B cell (primary cell): ENCODE measurements at places on chromosomes 3 and 15.

GRCh38 chr3:151837057-151837456 lies 23.1 kb downstream of the AADAC start:
- DNase-seq, result no peak

GRCh38 chr3:58754074-58754473 lies 87.5 kb upstream of the FAM3D start:
- DNase-seq, result no peak

DNA sequence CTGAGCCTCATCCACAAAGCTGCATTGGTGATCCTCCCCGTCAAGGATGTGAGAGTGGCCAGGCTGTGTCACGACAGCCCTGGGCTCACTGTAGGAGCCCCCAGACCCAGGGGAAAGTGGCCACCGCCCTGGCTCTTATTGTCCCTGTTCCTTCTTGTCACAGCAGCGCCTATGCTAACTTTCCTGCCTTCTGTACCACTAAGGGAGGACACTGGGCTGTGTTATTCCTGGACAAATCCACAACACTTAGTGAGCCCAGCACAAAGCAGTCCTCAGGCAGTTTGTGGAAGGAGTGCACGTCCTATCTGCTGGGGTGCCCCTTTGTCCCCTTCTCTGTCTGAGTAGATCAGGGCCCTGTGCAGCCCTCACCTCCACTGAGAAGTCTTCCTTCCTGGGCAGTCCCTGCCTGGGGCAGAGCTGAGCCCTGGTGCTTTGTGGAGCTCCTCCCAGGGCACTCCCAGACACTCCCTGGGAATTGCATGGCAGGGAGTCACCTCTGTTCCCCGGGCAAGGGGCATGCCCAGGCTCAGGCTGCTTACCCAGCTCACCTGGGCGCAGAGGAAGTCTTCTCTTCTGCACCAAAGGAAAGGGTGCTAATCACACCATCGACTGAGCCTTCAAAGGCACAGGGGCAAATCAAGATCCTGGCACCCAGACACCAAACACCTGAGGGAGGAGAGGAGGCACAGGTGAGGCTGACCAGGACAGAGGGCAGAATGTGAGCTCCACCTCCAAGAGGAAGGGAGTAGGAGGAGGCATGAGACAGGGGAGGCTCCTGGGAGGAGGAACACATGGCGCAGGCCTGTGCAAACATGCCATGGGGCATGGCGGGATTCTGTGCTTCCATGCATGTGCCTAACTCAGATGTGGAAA lies 138.7 kb downstream of the KLF13 start:
- DNase-seq, result no peak

GRCh38 chr3:137191951-137192350 lies 234.2 kb downstream of the IL20RB start:
- DNase-seq, result no peak

DNA sequence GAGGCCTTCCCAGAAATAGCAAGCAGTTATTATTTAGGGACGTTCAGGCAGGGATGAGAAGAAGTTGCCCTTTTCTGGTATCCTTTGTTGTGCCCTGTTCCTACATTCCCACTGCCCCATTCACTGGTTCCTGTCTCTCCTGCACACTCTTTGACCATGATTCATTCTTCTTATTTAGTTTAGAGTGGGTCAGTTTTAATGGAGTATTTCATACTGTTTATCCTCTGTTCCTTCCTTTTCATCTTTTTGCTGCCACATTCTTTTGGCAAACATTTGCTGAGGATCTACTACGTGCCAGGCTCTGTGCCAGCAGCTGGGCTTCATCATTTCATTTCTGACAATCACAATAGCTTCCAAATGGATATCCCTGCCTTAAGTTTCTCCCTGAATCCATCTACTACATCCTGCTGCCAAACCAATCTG lies 11.8 kb upstream of the EID1 start:
- DNase-seq, result no peak

DNA sequence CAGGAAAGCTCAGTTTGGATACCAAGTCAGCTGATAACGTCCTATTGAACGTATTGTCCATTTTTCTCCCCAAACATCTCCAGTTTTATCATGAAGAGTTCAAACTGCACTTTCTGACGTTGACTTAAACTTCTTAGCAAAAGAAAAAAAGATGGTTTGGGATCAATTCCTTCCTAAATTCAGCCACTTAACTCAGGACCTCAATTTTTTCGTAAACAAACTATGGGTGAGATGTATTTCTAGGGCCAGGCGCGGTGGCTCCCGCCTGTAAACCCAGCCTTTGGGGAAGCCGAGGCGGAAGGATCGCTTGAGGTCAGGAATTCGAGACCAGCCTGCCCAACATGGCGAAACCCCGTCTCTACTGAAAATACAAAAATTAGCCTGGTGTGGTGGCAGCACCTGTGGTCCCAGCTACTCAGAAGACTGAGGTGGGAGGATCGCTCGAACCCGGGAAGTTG lies 464 bp upstream of the MRPS25 start:
- DNase-seq, result no peak

- no peak for DNase-seq
These were observed 28.1 kb upstream of the MCTP2 start for GRCh38 chr15:94203306-94203705.

DNA sequence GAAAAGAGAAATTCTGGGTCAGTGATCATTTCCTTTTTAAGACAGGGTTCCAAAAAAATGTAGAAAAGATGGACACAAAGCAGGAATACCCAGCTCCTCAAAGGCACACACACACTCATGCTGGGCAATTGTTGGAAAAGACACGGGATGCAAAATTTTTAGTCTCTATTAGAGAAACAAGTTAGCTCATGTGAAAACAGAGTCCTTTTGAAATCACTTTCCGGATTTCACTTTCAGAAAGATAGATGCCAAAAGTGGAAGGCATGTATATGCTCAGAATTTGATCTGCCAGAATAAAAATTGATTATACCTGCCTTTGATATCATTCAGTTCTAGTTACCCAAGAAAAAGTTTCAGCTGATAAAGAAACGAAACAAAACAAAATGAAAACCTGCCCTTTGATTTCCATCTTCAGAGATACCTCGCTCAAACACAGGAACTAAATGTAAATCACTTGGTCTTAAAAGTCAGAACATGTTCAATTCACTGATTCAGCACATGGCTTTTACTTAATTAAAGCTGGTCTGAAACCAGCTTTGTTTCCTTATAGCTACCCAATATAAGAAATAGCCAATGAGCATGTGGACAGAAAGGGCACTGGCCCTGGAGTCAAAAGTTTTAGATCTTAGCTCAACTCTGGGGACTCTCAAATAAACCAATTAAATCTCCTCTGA lies 52.8 kb downstream of the PLD1 start:
- DNase-seq, result no peak

DNA sequence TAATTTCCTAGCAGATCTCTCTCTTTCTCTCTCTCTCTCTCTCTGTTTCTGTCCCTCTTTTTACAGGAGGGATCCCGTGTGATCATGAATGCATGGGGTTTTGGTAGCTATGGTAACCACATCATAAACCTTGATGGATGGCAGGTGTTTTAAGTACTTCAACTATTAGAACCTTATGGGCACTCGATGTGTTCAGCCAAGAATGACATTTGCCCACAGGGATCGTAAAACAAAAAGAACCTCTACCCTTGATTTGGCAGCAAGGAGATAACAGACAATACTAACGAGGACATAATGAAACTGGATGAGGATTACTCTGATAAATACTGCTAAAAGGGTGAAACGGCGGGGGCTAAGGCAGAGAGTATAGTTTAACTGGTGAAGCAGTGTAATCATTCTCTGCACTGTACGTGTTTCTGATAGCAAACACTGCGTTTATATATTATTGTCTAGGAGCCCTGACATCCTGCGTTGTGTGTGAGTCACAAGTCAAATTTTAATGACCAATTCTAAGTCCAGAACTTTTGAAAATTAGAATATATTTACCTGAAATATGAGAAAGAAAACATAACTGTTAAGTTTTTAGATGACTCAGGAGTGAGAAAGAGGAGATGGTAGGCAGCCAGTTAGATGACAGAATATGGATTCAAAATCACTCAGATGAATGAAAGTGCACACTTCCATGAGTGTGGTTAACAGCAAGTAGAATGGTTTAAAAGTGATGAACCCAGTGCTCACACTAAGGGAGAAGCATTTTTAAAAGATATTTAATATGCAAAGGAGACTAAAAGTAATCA lies 80.3 kb downstream of the OTOL1 start:
- no peak for DNase-seq

DNA sequence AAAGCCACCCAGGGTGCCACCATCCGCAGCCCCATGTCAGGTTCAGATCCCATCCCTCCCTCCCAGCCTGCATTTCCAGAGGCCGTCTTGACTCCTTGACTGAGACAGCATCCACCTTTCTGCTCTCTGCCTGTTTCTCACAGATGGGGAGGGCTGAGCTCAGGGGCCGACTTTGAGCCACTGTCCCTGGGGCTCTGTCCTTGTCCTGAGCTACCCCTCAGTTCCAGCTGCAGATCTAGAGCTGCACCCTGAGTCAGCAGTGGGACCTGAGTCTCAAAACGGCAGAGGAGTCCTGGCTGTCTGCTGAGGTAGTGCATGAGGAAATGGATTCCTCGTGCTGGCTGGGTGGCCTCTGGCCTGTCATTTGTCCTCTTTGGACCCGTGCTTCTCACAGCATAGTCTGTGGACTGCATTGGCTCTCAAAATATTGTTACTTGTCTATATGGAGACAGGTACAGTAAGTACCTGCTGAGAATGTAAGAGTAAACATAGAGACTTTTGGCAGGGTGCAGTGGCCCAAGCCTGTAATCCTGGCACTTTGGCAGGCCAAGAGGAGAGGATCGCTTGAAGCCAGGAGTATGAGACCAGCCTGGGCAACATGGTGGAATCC lies 22.3 kb downstream of the RPLP1 start:
- DNase-seq, result no peak

GRCh38 chr15:98505611-98506031 lies 142.7 kb upstream of the IGF1R start:
- DNase-seq, result no peak

GRCh38 chr3:189685860-189686259 lies 54.7 kb downstream of the TP63 start:
- DNase-seq, result no peak

DNA sequence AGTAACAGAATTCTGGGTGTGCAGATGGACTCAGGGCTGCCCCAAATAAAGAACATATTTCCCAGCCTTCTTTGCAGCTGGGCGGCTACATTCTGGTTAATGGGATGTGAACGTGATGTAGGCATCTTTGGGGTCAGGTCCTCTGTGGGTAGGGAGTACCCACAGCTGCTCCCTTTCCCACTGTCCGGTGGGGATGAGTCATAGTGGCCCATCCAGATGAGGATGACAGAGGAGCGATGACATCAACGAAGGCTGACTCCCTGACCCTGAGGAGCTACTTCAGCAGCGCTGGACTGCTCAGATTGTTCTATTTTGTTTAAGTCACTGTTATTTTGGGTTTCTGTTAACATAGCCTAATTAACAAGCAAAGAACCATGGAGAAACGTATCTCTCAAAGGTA lies 38.0 kb downstream of the SRPRB start:
- no peak for DNase-seq

DNA sequence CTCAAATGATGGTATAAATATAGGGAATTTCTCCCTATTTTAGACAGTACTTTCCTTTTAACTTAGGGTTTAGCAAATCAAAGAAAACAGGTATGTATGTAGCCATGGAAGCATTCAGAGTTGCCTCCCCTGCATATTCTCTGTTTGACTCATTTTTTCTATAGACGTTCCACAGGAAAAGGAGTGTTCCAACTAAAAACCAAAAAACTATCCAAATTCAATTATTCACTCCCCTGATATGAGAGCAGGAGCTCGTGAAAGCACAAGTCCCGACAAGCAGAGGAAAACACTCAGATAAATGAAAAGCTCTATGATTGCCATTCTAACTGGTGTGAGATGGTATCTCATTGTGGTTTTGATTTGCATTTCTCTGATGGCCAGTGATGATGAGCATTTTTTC lies 119.5 kb downstream of the FRMD5 start:
- no peak for DNase-seq

DNA sequence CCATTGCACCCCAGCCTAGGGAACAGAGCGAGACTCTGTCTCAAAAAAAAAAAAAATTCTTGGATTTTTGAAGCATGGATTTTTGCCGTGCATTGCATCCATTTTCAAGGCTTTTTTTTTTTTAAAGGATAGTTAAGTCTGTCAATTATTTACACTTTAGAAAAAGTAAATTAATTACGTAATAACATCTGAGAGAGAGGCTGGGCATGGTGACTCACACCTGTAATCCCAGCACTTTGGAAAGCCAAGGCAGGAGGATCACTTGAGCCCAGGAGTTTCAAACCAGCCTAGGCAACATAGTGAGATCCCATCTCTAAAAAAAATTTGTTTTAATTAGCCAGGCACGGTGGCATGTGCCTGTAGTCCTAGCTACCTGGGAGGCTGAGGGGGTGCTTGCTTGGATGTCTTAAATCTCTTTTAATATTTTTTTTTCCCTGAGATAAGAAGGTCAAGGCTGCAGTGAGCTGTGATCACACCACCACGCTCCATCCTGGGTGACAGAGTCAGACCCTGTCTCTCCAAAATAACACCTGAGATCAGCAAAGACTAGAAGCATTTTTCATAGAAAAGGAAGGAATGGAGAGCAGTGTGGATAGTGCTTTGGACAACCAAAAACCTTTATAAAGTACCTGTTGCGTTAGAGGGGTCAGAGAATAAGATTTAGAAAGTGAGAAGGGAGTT lies 6.8 kb upstream of the SENP7 start:
- no peak for DNase-seq

DNA sequence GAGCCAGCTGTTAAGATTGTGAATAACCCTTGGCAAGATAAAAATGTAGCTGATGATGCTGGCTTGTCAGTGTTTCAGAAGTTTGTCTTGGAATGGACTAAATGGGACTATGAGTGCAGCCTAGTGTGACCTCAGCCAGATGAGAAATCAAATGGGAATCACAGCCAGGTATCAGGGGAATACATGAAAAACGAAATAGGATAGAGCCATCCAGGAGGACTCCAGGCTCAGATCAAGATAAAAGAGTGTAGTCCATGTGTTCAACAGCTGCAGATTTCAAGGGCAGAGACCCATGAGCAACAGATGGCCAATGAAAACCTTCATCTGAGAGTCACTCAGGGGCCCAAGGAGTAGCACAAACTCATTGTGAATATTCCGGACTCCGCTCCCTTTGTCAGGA lies 1080.9 kb upstream of the CADM2 start:
- no peak for DNase-seq

- DNase-seq, result no peak
These were observed 50.9 kb downstream of the FEM1B start for GRCh38 chr15:68328443-68328842.

- DNase-seq, result no peak
These were observed 26.4 kb upstream of the TNFAIP8L3 start for GRCh38 chr15:51121118-51121517.

- no peak for DNase-seq
These were observed 214.8 kb downstream of the ZMAT3 start for GRCh38 chr3:178856804-178857203.

DNA sequence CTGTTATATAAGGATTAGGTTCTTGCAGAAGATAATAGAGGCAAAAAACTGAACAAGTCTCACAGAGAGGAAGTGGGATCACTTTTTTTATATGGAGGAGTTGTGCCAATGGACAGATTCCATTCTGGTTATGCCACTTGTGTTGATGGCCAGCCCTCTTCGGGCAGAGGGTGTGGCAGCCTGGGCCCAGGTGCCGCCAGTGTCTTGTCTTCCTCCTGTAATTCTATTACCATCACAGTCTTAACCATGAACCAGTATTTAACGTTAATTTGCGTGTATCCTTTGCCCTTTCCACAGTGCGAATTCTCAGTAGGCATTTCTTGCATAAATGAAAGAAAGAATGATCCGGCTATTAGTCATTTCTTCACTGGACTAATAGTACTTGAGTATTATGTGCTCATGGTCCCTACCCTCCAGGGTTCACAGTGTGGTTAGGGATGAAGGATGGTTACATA lies 7.0 kb upstream of the USP4 start:
- no peak for DNase-seq
